CD4-positive, alpha-beta T cell treated with Interleukin-2 at 100 ng/mL for 4 hours (primary cell): ENCODE measurements at places on chromosomes 2 and 18.

DNA sequence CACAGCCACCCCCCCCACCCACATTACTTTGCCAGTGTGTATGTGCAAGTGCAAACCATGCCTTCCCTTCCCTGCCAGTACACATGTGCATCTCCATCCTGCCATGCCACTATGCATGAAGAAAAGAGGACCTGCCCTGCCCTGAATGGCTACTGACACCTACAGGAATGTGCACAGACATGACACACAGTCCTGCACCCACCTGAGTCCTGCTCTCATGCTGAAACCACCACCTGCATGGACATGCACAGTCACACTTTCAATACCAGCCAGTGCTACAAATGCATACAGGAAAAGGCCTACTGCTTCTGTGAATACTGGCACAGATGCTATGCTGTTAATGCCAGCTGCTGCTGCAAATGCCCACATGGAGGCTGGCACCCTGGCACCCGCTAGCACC lies 334.4 kb upstream of the DLGAP1 start:
- DNase-seq = no peak

DNA sequence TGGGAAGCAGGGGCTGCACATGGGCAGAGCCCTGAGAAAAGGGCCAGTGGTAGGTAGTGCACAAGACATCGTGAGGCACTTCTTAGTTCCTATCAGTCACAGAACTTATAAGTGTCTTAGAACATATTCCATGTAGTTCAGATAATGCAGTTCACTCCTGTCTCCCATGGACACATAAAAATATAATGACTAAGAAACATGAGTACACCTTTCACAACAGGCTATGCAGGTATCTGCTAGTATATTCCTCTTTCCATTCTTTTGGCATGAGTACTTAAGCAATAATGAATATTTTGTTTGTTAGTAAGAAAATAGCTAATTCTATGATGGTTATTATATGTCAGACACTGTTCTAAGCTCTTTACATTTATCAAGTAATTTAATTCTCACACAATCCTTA lies 808.4 kb downstream of the BCL11A start:
- no peak for DNase-seq

GRCh38 chr2:145682546-145683157 lies 1162.7 kb upstream of the ZEB2 start:
- no peak for DNase-seq

- DNase-seq = no peak
Observed at GRCh38 chr2:932320-933115, 18.1 kb upstream of the SNTG2 start.

GRCh38 chr2:240528406-240529040 lies 29.3 kb downstream of the ANKMY1 start:
- DNase-seq = no peak

GRCh38 chr2:128494307-128494639 lies 175.6 kb upstream of the HS6ST1 start:
- no peak for DNase-seq

DNA sequence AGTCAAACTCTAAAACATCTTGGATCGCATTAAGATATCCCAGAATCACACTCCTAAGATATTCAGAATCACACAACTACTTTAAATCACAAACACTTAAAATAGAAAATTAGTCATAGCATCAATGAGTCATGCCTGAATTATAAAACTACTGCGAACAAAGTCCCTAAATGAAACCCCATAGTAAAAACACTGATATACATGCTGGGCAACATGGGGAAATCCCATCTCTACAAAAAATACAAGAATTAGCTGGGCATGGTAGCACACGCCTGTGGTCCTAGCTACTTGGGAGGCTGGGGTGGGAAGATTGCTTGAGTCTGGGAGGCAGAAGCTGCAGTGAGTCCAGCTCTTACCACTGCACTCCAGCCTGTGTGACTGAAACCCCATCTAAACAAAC lies 101.7 kb downstream of the COBLL1 start:
- no peak for DNase-seq

DNA sequence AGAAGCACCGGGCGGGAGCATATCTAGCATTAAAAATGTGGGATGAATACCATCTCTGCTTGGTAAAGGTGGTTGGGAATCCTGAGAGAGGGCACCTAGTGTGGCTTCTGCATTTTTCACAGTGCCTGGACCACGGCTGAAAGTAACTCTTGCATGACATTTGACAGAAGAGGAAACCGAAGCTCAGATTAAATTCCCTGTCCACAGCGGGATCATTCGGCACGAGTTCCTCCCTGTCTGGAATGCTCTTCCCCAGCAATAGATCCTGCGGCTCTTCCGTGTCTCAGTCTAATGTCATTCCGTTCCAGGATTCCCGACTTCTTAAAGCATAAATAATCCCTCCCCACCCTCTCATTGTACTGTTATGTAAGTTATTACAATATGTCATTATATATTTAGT lies 905 bp upstream of the RPS7 start:
- no peak for DNase-seq

DNA sequence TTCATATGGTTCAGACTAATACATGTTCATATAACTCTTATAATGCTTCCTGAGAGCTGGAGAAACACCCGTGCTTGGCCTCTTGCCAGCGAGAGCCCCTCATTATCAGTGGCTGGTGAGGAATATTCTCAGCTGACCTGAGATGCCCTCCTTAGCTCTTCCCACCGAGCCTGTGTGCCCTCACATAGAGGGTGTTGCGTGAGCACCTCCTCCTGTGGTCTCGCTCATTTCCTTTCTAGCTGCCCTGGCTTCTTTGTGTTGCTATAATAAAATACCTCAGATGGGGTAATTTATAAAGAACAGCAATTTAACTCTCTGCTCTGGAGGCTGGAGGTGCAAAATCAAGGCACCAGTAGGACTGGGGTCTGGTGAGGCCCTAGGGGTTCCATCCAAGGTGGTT lies 80.5 kb upstream of the ALKAL2 start:
- no peak for DNase-seq

DNA sequence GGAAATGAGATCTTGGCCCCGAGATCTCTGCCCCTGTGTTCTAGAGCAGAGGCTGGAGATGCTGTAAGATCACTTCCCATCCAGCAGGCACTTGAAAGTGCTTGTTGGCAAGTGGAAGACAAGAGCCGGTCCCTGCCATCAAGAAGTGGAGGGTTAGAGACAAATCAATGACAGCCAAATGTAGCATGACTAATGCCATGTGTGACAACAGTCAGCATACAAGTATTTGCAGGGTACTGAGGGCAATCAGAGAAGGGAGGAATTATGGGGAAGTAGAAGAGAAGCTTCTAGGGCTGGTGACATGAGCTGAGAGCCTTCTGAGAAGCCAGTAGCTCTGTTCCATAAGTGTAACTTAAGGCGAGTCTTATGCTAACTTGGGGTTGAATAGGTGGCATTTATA lies 58.6 kb downstream of the TMEM17 start:
- no peak for DNase-seq

DNA sequence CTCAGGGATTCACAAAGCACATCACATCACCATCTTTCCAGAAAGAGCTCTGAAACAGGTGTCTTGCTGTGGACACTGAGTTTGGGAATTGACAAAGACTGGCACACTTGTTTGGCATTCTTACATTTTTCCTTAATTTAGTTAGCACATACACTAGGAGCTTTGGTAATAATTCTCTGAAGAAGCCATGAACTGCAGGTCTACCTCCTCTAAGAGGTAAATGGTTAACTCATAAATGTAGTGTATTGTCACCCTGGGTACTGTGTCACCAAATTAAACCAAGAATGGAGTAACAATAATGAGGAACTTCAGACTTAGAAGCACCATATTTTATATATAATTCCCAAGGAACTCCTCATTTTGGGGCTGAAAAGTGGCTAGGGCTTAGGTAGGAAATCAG lies 22.6 kb downstream of the EIF4E2 start:
- DNase-seq = no peak

GRCh38 chr2:6421138-6421730 lies 444.5 kb downstream of the CMPK2 start:
- DNase-seq = no peak

- DNase-seq = peak; percentile 98
Observed at GRCh38 chr2:197453123-197453913, at the start of gene COQ10B. Gene COQ10B, plus strand, starts transcription at chr2:197453552. Its CDS starts 9 bp downstream, at chr2:197453561.

GRCh38 chr18:61771861-61772260 lies 120.9 kb downstream of the RNF152 start:
- DNase-seq = no peak

- DNase-seq = no peak
Observed at GRCh38 chr2:100237163-100237562, 85.1 kb downstream of the LONRF2 start.

GRCh38 chr18:54616220-54616848 lies 25.3 kb downstream of the DYNAP start:
- DNase-seq = no peak

DNA sequence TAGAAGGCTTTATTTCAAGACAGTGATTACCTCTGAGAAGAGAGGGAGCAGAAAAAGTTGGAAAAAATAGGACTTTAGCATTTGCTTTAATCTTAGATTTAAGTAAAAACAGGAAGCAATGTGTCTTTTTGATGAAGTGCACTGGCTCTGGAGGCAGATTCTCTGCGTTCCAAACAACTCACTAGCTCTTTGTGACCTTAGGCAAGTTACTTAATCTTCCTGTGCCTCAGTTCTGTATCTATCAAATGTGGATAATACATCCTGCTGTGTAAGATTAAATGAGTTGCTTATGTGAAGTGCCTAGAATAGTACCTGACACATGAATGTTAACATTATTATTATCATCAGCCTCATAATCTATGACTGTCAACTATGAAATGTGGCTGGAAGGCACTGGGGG lies 42.3 kb downstream of the RPRD1A start:
- no peak for DNase-seq

GRCh38 chr2:60118061-60118460 lies 435.4 kb downstream of the BCL11A start:
- no peak for DNase-seq

GRCh38 chr2:240640939-240641338 lies 15.7 kb downstream of the GPR35 start:
- no peak for DNase-seq

DNA sequence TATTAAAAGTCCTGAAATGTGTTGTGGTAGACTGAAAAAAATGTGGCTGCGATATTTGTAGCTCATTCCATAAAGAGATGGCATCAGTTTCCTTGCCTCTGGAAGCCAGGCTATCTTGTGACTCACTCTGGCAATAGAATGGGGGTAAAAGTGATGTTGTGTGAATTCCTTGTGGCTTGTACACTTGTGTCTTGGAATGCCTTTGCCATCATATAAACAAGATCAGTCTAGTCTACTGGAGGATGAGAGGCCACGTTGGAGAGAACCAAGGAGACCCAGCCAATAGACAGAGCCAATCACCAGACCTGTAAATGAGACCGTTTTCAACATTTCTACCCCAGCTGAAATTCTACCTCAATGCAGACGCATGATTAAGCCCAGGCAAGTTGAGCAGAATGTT lies 254.1 kb downstream of the TRIB2 start:
- DNase-seq = no peak

- no peak for DNase-seq
Observed at GRCh38 chr2:207523005-207523404, 6.8 kb upstream of the CREB1 start.

DNA sequence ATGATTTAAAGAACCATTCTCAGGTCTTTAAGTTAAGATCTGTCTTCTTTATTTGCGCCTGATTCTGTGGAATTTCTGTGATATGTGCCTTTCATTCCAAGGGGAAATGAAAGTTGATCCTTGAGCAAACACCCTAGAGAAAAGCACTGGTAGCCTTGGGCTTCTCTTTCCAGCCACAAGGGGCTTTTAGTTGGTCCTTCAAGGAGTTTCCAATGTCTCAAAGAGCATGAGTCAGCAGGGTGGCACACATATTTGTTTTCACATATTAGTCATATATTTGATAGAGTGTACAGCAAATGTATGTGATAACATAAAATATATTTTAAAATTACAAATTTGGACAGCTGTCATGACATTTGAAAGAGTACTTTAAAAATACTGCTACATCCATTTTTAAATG lies 339.5 kb downstream of the TXNL1 start:
- no peak for DNase-seq

DNA sequence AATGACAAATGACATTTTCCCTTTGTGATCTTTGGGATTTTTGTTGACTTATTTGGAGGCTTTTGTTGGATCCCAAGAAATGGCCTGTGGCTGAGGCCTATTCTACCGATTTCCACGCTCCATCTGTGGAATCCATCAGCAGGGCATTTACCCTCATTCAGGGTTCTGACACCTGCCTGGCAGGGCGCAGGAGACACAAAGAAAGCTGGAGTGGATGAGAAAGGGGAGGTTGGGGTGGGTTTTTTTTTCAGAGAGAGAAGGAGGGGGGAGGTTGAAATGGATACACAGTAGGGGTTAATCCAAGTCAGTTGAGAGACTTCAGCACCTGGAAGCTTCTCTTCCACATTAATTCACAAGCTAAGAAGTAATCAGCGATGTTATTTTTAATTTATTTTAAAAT lies 59.7 kb downstream of the PAX3 start:
- DNase-seq = no peak

GRCh38 chr18:44450226-44450625 lies 230.5 kb upstream of the SETBP1 start:
- DNase-seq = no peak

- no peak for DNase-seq
Observed at GRCh38 chr2:49189512-49190225, 35.4 kb upstream of the FSHR start.

DNA sequence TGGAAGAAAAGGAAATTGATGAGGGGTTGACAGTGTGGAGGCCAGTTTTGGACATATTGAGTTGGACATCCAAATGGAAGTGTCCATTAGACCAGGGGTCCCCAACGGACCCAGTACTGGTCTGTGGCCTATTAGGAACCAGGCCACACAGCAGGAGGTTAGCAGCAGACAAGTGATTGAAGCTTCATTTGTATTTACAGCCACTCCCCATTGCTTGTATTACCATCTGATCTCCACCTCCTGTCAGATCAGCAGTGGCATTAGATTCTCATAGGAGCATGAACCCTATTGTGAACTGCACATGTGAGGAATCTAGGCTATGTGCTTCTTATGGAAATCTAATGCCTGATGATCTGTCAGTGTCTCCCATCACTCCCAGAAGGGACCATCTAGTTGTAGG lies 99.1 kb downstream of the MTX2 start:
- DNase-seq = no peak

DNA sequence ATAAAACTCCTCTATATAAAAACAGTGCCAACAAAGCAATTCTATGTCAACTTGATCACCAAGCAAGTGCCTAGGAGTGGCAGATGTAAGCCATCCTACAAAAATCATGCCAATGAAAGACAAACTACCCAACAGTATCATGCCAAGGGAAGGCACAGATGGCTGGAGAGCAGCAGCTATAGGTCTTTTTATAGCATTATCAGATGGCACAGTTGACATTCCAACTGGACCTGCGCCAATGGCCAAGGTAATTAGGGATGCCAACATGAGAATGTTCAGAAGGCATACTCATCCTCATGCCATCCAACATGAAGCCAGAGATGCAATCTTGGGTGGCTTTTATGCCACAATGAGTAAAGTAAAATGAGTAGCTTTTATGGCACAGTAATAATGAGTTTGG lies 237.3 kb downstream of the OTX1 start:
- no peak for DNase-seq

DNA sequence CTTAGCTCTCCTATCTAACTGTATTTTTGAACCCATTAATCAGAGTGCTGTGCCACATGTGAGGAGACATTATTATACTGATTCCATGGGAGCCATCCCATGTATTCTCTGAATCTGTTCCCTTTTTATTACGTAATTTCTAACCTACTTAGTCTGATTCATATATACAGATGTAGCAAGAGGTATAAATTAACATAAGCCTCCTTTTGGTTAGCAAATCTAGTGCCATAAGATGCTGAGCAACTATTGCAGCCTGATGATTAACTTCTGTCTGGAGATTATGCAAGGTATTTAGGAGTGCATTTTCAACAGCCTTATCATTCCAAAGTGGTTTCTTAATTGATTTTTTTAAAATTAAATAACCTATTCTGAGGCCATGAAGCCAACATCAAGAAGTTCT lies 114.1 kb upstream of the MSH2 start:
- DNase-seq = no peak
